Esophagus (tissue), 2 donors: ENCODE measurements at places on chromosomes 4 and X. TPM values are rescaled to one million over a fixed set of nuclear protein-coding genes. Genes with fewer than 3 reads are reported as not detected.

The DDX60 gene
- polyA plus RNA-seq, result 1.8 TPM

The PDGFRA gene
- 7.4 TPM for polyA plus RNA-seq

The SATL1 gene
- 0.02 TPM for polyA plus RNA-seq

The PDE5A gene
- 4.3 TPM for polyA plus RNA-seq

The F8A3 gene
- not detected for polyA plus RNA-seq

The MAGEE1 gene
- polyA plus RNA-seq, result 0.63 TPM

The LRCH2 gene
- 0.45 TPM for polyA plus RNA-seq

The MBNL3 gene
- 2.5 TPM for polyA plus RNA-seq

The SLC7A11 gene
- 1.7 TPM for polyA plus RNA-seq

The ABCG2 gene
- 0.81 TPM for polyA plus RNA-seq

The FREM3 gene
- polyA plus RNA-seq, result not detected

The KLB gene
- 0.41 TPM for polyA plus RNA-seq

The PPP1R3F gene
- 4.9 TPM for polyA plus RNA-seq

The VCX2 gene
- polyA plus RNA-seq, result not detected

The EXOC1L gene
- polyA plus RNA-seq, result not detected

The IL21 gene
- polyA plus RNA-seq, result not detected

The GPC3 gene
- 0.10 TPM for polyA plus RNA-seq

The PASD1 gene
- not detected for polyA plus RNA-seq

The TNMD gene
- polyA plus RNA-seq, result not detected

The PNPLA4 gene
- 6.6 TPM for polyA plus RNA-seq

The ZFX gene
- 5.2 TPM for polyA plus RNA-seq

The TBC1D9 gene
- polyA plus RNA-seq, result 3.3 TPM

The KLKB1 gene
- polyA plus RNA-seq, result 0.26 TPM
